ENCODE measurements at places on chromosomes 6 and 20.

- peak; percentile 59 for DNase-seq
Observed at GRCh38 chr6:150395388-150396009, 26.7 kb downstream of the IYD start.

DNA sequence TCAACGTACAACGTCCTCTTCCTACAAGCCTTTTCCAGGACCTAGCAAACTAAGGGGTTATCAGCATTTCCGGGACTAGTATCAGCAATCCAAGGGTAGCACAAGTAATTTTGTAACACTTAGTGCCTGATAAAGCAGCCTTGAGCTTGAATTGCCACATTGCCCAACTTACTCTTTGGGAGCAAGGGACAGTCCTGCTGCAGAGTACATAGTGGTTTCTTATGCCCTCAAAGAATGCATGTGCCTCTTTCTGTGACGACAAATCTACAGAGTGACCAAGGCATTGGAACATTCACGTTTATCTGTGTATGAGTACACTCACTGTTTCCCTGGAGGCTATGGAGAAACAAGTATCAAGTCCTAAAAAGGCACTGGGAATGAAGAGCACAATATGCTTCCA is 3.2 kb upstream of the ID4 start:
- DNase-seq, result no peak

GRCh38 chr6:52868240-52868639 is 27.6 kb upstream of the GSTA5 start:
- DNase-seq, result no peak

- peak; percentile 81 for DNase-seq
Observed at GRCh38 chr20:35992713-35993335, 24.4 kb downstream of the CNBD2 start.

DNA sequence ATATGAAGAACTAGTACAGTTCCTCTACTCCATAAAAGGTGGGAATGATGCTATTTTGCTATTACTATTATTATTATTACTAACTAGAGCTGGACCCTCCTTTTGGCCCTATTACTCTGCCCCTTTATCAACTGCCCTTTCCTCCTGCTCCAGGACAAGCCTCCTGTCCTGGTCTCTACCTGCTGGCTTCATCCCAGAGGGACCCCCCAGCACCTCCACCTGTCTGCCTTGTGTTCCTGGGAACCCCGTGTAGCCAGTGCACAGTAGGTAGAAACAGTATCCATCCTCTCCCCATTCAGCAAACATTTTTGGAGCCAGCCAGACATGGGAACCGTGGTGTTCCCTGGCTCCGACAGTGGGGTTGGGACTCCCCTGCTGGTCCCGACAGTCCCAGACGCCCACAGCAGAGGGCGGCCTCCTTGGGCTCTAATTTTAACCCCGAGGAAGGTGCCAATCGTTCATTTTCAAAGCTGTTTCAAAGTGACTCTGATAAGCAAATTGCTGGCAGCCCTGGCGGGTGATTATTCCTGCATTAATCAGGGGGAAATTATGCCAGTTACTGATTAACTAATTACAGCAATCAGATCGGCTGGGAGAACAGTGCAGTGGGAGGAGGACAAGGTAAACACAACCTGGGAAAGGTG is 44.2 kb upstream of the MDGA1 start:
- peak; percentile 57 for DNase-seq

- peak; percentile 57 for DNase-seq
Observed at GRCh38 chr6:146028851-146029572, at the start of gene GRM1. Gene GRM1, plus strand, starts transcription at chr6:146029062. Its CDS starts 456 bp downstream, at chr6:146029518.

GRCh38 chr6:81995548-81996289 is 243.2 kb upstream of the TENT5A start:
- DNase-seq, result no peak

GRCh38 chr6:120363429-120363828 is 970.9 kb downstream of the TBC1D32 start:
- no peak for DNase-seq

DNA sequence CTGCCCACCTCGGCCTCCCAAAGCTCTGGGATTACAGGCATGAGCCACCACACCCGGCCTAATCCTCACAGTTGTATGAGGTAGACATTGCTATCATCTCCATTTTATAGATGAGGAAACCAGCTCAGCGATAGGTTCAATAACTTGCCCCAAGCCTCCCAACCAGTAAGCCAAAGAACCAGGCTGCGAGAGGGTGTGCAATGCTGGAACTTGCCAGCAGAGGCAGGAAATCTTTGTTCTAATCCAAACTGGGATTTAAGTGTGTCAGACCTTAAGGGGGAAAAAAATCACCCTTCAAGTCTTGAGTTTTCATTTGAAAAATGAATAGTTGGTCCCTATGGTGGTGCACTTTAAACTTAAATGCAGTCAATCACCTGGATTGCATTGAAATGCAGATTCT is 20.1 kb upstream of the RNGTT start:
- no peak for DNase-seq

GRCh38 chr6:56021943-56022342 is 146.6 kb upstream of the BMP5 start:
- no peak for DNase-seq

- no peak for DNase-seq
Observed at GRCh38 chr6:56525974-56526789, 116.5 kb downstream of the DST start.

DNA sequence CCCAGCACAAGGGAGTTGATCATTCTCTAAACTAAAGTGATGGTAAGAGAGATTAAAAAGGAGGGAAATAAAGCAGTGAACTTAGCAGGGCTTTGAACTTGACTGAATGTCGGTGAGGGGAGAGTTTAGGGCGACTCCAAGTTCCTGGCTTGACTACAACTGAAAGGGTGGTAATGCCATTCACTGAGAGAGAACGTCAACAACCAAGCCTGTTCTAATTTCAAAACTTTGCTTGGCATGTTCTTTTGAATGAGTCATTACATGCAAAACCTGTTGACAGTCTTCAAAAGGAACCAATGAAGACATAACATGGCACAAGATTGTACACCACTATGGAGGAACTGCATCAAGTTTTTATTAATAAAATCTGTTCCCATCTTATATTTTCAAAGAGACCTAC is 10.3 kb upstream of the MYB start:
- no peak for DNase-seq

- no peak for DNase-seq
Observed at GRCh38 chr6:44701637-44702101, 314.2 kb downstream of the CDC5L start.

DNA sequence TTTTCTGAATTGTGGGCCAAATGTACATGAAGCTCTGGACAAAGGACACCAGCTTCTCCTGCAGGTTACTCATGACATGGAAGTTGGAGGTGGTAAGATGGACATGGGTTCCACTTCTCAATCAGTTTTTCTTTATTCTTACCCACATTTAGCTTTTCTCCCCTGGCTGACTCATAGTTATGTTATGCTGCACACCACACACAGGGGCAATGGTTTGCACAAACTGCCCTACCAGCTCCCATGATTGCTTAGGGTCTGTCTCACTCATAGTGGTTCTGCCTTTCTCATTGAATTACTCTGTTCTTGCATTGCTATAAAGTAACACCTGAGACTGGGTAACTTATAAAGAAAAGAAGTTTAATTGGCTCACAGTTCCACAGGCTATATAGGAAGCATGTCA is 4.5 kb upstream of the CD109 start:
- no peak for DNase-seq

- no peak for DNase-seq
Observed at GRCh38 chr6:167742719-167743303, 83.9 kb upstream of the AFDN start.

DNA sequence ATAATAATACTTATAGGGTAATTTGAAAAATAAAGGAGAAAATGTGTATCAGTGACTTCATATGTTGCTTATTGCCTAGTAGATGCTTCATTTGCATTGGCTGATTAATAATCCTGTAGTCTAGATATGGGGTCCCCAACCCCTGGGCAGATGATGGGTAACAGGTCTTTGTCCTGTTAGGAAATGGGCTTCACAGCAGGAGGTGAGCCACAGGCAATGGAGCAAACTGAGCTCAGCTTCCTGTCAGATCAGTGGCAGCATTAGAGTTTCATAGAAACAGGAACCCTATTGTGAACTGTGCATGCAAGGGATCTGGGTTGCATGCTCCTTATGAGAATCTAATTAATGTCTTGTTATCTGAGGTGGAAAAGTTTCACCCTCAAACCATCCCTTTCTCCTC is 1049.5 kb upstream of the EPHA7 start:
- DNase-seq, result no peak

Data from cerebellar cortex (tissue), 1 donor.